ENCODE measurements at places on chromosomes 1 and 21.

GRCh38 chr21:44535963-44536362 is 4.0 kb downstream of the KRTAP10-1 start:
- no peak for DNase-seq

- no peak for DNase-seq
These were observed 392 bp downstream of the GSTM2 start for GRCh38 chr1:109668123-109668775.

DNA sequence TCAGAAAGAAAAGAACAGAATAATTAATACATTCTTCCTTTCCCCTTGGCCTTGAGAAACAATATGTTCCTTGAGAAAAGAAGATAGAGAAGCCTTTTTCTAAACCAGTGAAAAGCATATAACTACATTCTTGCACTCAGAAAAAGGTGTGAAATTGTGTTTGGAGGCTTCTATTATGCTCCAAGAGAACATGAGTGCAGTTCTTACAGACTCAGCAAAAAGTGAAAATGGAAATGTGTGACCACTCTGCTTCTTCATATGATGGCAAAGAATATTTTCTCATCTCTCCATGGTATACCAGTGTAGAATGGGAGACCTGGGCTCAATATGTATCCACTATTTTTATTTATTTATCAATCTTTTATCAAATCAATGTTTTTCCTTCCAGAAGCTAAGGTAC is 43.2 kb downstream of the ALG14 start:
- no peak for DNase-seq

DNA sequence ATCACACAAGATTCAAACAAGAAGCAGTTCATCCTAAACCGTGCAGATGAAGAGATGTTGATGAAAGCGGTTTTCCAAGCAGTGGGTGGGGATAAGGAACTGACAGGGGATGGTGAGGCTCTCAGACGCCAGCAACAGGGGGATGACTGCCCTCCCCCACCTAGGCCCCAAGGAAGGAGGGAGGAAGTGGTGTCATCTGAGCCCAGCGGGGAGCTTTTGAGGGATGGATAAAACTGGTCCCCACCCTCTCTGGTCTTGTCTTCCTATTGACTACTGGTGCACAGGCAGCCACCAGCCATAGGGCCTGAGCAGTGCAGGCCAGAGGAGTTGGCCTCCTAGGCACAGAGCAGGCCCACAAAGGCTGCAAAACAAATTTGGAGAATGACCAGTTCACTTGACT is 175.5 kb downstream of the HUNK start:
- no peak for DNase-seq

DNA sequence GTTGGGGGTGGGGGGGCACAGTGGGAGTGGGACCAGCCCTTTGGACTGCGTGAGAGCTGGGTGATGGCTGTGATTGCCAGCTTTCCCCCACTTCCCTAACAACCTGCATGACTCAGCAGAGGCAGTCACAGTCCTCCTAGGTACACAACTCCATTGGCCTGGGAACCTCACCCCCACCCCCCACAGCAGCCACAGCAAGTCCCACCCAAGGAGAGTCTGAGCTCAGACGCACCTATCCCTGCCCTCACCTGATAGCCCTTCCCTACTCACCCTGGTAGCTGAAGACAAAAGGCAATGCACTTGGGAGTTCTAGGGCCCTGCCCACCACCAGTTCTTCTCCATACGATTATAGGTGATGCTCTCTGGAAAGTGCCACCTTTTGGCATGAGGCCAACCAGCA is 188.9 kb downstream of the ZNF648 start:
- DNase-seq, result no peak

- DNase-seq, result no peak
These were observed 39.7 kb downstream of the CHD5 start for GRCh38 chr1:6140413-6140812.

DNA sequence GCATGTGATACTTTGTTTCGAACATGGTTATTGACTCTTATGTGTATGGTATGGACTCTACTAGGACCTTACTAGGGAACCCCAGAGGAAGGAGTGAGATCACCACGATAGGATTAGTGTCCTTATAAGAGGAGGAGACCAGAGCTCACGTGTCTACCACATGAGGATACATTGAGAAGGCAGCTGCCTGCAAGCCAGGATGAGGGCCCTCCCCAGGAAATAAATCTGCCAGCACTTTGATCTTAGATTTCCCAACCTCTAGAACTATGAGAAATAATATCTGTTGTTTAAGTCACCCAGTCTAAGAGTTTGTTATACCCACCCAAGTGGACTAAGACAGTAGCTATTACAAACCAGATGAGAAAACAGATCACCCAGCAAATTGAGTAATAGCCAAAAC is 559.3 kb upstream of the USP24 start:
- DNase-seq, result no peak

All from stimulated activated CD8-positive, alpha-beta memory T cell treated with anti-CD3 and anti-CD28 coated beads, Interleukin-15, amount 100 ng/mL, for 4 hours (primary cell).